ENCODE measurements at places on chromosomes 7 and 10.

DNA sequence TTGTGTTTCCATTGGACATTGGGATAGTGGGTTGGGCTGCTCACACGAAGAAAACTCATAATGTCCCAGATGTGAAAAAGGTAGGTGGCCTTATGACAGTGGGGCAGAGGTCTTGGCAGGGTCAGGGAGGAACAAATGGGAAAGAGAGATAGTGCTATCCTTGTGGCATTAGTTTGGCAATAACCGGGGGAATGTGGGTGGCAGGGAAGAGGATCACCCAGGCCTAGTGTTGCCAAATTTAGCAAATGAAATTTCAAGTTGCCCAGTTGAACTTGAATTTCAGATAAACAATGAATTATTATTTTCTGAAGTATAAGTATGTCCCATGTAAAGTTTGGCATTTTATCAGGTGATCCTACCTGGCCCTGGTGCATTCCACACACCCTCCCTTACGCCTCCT is 789 bp downstream of the PDE6C start:
- DNase-seq: no peak

- DNase-seq: no peak
Measured at GRCh38 chr10:111410740-111411139, 333.9 kb downstream of the ADRA2A start.

GRCh38 chr7:47943676-47944474 is 4.4 kb downstream of the PKD1L1 start:
- DNase-seq: no peak

DNA sequence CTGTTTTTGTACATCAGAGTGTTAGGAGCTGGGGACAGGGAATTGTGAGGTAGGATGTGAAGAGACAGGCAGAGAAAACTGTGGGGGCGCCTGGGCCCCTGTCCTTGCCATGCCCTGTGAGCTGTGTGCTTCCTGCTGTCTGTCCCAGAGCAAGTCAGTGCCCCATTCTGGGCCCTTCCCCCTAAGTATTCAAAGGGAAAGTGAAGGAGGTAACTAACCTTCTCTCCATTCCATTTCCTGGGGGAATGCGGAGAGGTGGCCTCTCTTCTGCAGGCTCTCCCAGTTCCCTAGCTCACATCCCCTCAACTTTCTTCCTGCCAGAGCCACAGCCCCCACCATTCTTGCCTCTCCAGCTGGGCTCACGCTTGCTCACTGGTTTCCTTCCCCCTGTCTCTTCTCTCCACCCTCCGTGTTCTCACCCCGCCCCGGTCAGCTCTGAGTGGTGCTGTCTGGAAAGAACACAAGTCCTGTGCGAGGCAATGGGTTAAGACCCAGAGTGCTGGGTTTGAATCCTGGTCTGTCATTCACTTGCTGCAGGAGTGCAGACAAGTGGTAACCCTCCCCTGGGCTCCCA is 9.7 kb upstream of the VSIR start:
- no peak for DNase-seq

GRCh38 chr10:101304316-101304715 is 49.6 kb upstream of the BTRC start:
- DNase-seq: no peak

DNA sequence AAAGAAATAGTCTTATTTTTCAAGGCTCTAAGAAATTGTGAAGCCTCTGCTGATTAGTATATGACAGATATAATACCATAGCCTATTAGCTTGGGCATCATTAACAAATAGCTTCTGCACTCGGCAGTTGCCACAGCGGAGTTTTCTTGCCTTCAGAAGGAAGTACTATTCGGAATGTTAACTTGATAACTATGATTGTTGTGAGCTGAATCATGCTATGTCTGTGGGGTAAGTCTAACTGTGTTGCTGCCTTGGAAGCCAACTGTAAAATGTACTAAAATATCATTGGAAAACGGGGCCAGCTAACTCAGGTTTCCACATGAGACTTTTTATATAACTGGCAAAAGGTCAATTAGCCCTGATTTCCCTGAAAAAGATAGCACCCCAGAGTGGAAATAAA is 93.2 kb downstream of the TWIST1 start:
- DNase-seq: no peak

- no peak for DNase-seq
Measured at GRCh38 chr7:126574276-126575250, 678.2 kb downstream of the GRM8 start.

GRCh38 chr7:46282155-46282554 is 361.1 kb upstream of the IGFBP3 start:
- no peak for DNase-seq

DNA sequence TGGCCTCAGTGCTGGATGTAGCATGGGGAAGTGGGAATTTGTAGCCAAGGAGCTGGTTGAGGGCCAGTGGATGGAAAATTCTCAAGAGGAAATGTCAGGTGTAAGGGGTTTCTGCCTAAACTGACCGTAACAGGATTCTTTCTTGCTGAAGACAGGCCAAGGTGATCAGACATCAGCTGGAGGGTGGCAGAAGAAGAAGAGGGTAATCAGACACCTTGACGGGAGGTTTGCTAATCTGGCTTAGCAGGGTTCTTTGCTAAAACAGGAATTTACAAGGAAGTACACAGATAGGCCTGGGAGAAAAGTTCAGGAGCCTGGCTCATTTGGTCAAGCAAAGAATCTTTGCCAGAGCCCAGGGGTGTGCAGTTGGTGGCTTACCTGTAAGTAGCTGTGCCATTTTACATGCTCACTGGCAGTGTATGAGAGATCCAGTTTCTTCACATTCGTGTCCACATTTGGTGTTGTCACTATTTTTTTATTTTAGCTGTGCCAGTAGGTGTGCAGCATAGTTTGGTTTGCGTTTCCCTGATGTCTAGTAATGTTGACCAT is 73.7 kb downstream of the BMPR1A start:
- DNase-seq: no peak

DNA sequence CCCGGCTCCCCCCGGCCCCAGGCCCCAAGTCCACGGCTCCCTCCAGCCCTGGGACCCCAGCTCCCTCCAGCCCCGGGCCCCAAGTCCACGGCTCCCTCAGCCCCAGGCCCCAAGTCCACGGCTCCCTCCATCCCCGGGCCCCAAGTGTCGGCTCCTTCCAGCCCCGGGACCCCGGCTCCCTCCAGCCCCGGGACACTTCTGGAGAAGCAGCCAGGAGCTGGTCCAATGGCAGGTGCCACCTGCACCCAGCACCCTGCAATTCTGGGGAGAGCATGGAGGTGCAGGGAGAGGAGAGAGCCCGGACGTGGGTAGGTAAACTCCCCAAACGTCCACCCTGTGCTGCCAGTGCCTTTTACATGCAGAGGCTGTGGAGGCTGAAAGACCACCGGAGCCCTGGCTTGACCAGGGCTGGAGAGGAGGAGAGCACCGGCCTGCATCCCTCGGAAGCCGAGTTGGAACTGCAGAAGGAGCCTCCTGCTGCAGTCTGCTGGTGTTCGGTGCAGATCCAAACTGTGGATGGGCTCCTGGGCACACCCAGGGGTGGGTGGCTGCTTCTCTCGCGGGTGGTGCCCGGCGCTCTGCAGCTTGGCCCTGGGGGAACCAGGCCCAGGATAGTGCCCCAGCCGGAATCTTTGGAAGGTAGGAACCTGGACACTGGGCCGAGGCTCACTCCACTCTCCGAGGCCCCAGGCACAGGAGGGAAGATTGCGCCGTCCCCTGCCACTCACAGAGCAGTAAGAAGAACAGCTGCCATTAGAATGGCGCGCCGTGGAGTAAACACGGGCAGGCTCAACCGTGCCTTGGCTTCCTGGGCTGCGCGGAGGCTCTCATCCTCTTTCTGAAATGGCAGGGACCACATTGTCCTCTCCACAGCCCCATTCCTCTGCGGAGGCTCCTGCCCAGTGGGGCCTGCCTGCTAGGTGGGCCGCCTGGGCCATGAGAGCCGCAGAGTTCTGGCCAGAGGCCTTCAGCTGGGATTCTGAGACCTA is 14.7 kb downstream of the SHH start:
- DNase-seq: no peak

GRCh38 chr10:72218325-72218724 is 2.2 kb upstream of the ASCC1 start:
- DNase-seq: no peak

GRCh38 chr7:30222515-30223215 is 61.7 kb upstream of the ZNRF2 start:
- no peak for DNase-seq

DNA sequence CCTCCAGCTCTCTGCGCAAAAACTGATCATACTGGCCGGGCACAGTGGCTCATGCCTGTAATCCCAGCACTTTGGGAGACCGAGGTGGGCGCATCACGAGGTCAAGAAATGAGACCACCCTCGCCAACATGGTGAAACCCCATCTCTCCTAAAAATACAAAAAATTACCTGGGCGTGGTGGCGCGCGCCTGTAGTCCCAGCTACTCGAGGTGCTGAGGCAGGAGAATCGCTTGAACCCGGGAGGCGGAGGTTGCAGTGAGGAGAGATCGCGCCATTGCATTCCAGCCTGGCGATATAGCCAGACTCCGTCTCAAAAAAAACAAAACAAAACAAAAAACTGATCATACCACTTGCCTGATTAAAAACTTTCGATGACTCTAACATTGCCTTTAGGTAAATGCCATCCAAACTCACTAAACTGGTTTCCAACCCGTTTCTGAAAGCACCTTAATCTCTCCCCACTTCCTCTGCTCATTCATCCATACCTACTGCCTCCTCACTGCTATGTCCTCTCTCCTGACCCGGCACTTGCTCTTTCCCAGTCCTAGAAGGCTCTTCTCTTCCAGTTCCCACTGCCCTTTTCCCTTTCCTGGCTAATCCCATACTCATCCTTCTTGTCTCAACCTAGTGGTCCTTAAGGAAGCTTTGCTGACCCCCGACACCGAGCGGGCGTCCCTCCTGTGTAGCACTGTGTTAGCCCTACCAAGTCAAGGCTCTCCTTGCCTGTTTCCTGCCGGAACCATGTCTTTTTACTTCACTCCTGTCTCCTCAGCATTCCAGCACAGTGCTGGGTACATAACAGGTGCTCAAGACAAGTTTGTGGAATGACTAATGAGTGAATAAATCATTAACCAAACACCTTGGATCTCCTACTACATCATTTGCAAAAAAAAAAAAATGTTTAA is 686 bp upstream of the MIOS start:
- DNase-seq: no peak

GRCh38 chr10:122521011-122521410 is 39.5 kb upstream of the DMBT1 start:
- no peak for DNase-seq

DNA sequence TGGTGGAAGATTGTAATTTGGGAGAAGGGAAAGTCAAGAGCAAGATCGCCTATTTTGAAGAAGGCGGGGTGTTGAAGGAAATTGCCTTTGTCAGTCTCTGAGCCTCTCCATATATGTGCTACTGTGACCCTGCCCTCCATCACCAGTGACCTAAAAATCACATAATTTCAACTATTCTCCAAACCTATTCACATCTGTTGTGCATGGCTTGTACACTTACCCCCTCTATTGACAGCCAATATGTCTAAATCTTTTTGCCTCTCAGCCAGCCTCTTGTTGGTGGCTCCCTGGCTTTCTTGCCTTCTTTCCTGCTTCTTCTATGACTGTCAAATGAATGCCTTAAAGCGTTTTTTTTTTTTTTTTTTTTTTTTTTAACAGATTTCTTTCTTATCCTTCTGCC is 295.6 kb downstream of the AUTS2 start:
- DNase-seq: no peak

GRCh38 chr7:78985509-78985908 is 468.0 kb downstream of the MAGI2 start:
- no peak for DNase-seq

- no peak for DNase-seq
Measured at GRCh38 chr7:156662277-156662676, 21.7 kb downstream of the RNF32 start.

GRCh38 chr10:7474388-7474787 is 63.6 kb upstream of the SFMBT2 start:
- no peak for DNase-seq

DNA sequence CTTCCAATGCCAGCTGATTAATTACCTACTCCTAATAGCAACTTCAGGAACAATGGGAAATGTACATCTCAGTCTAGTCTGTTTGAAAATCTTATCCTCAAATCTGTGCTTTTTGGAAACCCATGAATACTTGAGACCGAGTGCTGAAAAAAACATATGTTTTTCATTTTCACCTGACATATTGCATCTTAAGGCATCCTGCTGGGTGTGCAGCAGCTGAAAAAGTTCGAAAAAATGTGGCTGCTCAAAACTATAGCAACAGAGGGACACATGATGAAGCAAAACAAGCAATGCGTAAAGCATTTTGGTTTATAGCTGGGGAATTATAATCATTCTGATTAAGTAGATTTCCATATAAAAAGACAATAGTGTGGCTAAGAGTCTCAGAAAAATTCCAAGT is 218.0 kb downstream of the CREB5 start:
- no peak for DNase-seq

- DNase-seq: no peak
Measured at GRCh38 chr10:89534826-89535166, 598 bp downstream of the SLC16A12 start.

DNA sequence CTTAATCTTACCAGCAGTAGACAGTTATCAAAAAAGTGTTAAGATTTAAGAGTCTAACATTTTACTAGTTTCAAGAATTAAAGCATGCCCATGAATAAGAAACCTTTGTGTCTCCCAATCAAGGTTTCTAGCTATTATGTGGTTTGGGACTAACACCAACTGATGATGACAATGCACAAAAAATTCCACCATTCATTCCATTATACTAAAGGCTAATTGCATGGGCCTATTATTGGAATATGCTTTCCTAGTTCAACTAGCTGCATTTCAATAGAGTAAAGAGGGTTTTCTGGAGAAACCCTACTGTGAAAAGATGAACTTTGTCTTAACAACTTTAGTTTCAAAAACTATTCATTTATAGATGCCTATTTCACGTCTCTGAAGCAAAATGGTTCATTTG is 44.6 kb downstream of the UBE2H start:
- no peak for DNase-seq

- DNase-seq: no peak
Measured at GRCh38 chr7:2567679-2568278, 9.0 kb downstream of the IQCE start.

All from CD4-positive, alpha-beta T cell treated with Interleukin-15 for 1 hour (primary cell).